ENCODE measurements at places on chromosomes 13 and 19.

GRCh38 chr13:93771227-93771626 is 544.6 kb downstream of the GPC6 start:
- DNase-seq, result no peak

DNA sequence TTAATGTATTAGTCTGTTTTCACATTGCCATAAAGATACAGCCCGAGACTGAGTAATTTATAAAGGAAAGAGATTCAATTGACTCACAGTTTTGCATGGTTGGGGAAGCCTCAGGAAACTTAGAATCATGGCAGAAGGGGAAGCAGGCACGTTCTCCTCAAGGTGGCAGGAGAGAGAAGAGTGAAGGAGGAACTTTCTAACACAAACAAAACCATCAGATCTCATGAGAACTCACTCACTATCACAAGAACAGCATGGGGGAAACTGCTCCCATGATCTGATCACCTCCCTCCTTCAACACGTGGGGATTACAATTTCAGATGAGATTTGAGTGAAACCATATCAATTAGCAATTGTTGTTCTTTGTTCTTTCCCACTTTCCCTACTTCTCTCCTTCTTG is 689.0 kb upstream of the SLITRK1 start:
- no peak for DNase-seq

GRCh38 chr19:3835055-3835435 is 33.8 kb downstream of the ZFR2 start:
- DNase-seq, result no peak

DNA sequence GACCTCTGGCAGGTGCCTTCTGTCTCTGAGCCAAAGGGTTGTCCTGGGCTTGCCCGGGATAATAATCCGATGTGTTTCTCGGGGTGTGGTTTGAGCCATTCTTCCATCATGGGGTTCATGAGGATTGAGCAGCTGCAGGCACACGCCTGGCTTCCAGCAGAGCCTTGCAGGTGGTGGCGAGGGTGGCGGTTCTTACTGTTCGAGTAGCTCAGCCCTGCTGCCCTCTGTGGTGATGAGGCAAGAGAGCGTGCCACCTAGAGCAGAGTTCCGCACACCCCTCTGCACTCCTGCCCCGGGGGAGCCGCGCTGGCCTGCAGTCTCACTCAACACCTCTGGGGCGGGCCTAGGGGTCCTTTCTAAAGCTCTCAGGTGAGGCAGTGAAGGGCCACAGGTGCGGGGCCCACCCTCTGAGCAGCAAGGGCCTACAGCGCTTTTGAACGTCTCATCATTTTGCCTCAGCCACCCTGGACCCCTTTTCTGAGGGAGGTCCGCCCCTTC is 3.8 kb downstream of the SCN1B start:
- no peak for DNase-seq

GRCh38 chr13:111114362-111115060 is 599 bp upstream of the ARHGEF7 start:
- peak; percentile 13 for DNase-seq

GRCh38 chr19:58372311-58373133 is 8.3 kb downstream of the ZNF837 start:
- no peak for DNase-seq

- DNase-seq, result no peak
Measured at GRCh38 chr13:74895042-74895796, 586.8 kb downstream of the TBC1D4 start.

DNA sequence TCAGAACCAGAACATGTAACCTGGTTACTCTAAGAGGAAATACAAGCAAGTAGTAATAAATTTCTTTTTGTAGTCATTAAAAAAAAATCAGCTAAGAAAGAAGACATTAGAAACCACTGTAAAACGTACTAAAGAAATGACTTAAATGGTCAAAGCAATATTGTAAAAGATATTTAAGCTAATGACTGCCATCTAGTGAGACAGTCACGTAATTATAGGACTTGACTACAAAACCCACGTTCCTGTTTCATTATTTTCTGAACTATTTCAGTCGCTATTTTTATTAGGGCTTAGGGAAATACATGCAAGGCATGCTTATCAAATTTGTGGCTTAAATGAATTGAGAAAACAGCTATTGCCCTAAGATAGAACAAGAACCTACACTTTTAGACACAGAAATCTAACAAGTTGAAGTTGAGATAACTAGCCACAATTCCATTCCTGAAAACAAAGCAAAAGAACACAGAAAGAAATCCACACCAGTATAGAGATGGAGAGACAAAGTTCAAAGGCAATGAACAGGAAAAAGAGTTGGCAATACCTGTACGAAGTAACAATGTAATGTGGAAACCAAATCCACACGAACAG is 17.9 kb downstream of the ALG5 start:
- DNase-seq, result no peak

DNA sequence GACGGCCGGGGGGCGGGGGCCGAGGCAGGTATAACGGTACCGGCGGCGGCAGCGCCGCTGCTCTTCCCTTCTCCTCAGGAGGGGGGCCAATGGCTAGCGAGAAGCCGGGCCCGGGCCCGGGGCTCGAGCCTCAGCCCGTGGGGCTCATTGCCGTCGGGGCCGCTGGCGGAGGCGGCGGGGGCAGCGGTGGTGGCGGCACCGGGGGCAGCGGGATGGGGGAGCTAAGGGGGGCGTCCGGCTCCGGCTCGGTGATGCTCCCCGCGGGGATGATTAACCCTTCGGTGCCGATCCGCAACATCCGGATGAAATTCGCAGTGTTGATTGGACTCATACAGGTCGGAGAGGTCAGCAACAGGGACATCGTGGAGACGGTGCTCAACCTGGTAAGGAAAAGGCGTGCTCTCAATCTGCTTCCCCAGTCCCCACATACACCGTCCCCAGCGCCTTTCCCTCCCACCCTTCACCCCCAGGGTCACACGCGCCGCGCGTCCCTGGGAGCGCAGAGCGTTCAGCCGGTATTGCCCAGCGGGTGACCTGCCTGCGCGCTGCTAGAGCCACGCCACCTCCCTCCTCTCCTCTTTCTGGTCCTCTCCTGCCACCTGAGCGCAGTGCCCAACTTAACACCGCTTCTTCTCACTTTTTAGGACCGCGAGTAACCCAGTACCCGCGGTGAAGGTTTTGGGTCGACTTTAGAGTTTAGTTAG is 814 bp downstream of the NBEA start:
- DNase-seq, result no peak

GRCh38 chr13:30726192-30726591 is 9.2 kb upstream of the ALOX5AP start:
- no peak for DNase-seq

DNA sequence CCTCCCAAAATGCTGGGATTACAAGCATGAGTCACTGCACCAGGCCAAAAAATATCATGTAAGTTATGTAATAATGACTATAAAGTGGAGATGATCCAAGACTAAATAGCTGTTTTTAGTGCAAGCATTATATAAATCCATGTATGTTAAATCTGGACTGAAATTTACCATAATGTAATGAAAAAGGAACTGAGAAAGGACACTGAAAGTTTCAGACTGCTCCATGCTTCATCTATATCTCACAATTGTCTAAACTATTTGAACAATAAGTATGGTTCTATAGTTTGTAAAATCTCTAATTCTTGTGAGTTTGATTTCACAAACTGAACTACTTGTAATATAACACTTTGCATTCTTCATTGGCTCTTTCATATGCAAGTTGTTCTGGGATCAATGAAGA is 2299.5 kb downstream of the PCDH9 start:
- no peak for DNase-seq

DNA sequence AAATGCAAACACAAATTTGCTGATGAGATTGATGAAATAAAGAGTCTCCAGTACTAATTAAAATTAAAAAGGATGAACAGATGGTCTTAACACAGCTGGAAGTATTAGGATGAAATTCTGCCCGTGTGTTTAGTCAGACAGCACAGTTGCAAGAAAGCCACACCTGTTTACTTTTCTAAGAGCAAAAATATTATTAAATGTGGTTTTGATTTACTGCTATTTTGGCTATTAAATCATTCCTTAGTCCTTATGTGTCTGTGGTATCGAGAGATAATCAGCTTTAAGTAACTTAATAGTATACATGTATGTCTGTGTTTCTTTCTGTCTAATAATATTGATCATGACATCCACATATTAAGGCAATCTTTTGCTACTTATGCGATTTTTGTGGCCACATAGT is 494.9 kb downstream of the GPC6 start:
- DNase-seq, result no peak

- no peak for DNase-seq
Measured at GRCh38 chr13:44969551-44970484, 19.5 kb downstream of the NUFIP1 start.

- DNase-seq, result no peak
Measured at GRCh38 chr13:32408296-32409000, 19.5 kb downstream of the N4BP2L1 start.

DNA sequence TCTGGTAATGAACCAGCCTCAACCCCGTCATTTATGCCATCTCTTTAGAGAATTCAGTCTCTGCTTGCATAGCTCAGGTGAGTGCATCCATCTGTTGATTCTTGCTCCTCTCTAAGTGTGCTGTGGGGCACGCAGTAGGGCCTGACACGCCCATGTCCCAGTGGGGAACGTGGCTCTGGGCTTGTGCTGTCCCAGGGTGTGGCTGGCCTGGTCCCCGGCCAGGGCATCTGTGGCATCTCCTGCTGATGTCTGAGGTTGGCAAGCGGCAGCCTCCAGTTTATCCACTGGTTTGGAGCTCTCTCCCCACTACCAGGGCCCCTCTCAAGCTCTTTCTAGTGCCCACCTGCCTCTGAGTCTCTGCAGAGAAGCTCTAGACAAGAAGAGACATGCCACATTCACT is 146.6 kb upstream of the GJB6 start:
- no peak for DNase-seq

GRCh38 chr19:45162608-45163143 is 1.9 kb upstream of the NKPD1 start:
- DNase-seq, result no peak

GRCh38 chr13:31089649-31090048 is 72.1 kb downstream of the HSPH1 start:
- DNase-seq, result no peak

GRCh38 chr13:83752141-83752540 is 130.1 kb downstream of the SLITRK1 start:
- DNase-seq, result no peak

- no peak for DNase-seq
Measured at GRCh38 chr19:38031423-38031770, 124.4 kb downstream of the SIPA1L3 start.

- no peak for DNase-seq
Measured at GRCh38 chr19:7897292-7897691, 6.4 kb upstream of the MAP2K7 start.

GRCh38 chr19:34120846-34121639 is 51.3 kb upstream of the LSM14A start:
- DNase-seq, result peak; percentile 41

DNA sequence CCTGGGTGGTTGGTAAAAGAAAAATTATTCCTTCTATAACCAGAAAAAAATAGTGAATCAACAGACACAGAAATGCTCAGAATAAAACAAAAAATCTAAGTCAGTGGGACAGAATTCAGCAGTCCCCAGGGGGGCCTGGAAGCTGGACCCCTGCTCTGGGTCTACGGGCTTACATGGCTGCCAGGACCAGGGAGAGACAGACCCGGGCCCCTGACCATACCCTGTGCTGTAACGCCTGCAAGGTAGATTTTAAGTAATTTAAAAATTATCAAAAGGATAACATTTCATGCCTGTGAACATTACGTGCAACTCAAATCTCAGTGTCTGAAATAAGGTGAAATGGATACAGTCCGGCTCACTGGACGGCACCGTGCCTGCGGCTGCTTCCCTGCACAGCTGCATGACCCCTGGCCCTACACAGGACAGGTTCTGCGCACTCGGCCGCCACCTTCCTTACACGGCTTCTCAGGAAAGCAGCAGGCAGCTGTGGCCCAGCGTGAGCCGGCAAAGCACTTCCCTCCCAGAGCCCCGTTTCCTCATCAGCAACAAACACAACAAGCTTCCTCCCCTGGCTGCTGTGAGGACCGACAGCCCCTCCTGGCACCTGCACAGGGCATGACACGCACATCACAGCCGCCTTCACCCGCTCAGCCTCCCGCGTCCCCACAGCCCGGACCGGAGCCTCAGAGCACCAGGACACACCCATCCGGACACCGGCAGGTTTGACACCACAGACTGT is 22.2 kb downstream of the RASA3 start:
- peak; percentile 91 for DNase-seq

- DNase-seq, result no peak
Measured at GRCh38 chr13:95307507-95307906, 6.3 kb upstream of the ABCC4 start.

DNA sequence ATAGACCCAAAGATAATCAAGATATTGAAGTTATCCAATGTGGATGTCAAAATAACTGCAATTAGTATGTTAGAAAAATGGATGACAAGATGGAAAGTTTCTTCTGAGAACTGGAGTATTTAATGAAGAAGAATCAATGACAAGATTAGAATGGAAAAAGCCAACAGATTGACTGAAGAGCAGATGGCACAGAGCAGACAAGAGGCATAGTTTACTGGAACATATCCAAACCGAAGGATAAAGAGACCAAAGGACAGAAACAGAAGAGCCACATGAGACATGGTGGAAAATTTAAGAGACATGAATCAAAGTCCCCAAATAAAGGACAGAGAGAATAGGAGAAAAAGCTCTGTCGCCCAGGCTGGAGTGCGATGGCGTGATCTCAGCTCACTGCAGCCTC is 89.6 kb upstream of the RXFP2 start:
- DNase-seq, result no peak

GRCh38 chr13:51444922-51445321 is 7.9 kb downstream of the INTS6 start:
- no peak for DNase-seq
